Endodermal cell (in vitro differentiated cells): ENCODE measurements at places on chromosomes 13 and 19.

GRCh38 chr13:58119351-58119750, 487.8 kb downstream of the PCDH17 start:
- DNase-seq, result no peak

DNA sequence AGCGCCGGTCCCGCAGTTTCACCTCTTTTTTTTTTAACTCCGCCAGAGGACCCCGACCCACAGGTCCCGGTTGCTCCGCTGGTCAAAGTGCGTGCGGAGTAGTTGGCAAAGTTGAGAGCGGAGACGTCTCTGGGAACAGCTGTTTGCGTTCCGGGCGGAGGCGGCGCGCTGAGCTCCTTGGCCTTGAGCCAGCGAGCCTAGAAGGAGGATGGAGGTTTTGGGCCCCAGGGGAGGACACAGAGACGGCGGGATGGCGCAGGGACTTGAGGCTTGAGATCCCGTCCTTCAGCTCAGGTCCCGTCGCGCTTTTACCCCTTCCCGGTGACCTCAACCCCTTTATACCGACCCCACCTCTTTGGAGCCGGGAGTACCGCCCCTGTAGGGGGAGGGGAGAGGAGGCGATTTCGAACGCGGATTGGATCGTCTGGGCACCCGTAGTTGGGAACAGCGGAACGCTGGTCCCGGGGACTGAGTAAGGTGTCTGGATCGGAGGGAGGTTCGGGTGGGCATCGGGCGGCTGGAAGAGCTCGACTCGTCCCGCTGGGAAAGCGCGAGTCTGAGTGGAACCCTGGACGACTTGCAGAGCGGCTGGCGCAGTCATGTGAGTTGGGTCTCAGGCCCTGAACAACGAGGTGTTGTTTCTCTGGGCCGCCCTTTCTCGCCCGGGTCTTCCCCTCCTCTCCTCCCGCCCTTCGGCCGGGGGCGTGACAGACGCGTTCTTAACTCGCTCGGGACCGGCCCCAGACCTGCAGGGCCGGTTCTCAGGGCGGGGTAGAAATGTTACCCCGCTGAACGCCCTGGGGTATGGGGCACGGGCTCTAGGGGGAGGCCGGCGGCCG, at the start of gene WBP4:
TSS of gene WBP4 (plus strand) at position 435 of the 839 bp plus-strand sequence. CDS start at position 600, 165 bp downstream.
- DNase-seq, result peak; percentile 98

GRCh38 chr13:113897966-113898365, 34.1 kb upstream of the GAS6 start:
- no peak for DNase-seq

GRCh38 chr19:16207490-16208025, 9.8 kb downstream of the AP1M1 start:
- DNase-seq, result no peak

- no peak for DNase-seq
These were observed 199.7 kb downstream of the KATNAL1 start for GRCh38 chr13:30107521-30108136.

GRCh38 chr19:10516064-10516385, 1.2 kb downstream of the S1PR5 start:
- DNase-seq, result no peak

DNA sequence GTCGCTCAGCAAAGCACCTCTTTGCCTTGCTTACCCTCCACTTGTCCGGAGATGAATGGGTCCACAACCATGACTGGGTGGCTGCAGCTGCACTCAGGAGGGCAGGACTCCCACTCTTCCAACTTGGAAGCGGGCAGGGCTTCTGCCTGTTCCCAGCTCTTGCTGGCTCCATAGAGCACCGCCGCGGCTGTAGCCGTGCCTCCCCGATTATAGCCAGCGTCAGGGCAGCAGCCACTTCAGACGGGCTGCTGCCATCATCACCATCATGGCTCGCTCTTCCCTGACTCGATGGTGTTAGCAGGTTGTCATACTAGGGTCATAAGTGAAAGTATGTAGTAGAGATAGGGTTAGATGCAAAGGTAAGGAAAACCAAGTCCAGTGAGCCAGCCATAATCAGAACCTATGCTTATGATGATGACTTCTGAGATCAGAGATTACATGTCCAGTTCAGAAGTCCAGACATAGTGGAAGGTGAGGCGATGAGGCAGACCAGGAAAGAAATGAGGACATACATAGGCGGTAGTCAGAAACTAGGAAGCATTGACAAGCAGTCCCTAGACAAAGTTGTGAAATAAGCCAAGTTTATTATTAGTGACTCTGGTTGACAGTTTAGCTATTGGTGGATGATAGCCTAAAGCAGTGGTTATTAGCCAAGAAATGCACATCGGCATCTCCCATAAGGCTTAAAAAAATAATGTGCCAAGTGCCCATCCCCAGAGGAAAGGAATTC, 4.4 kb upstream of the INTS6 start:
- DNase-seq, result no peak

GRCh38 chr19:3006075-3006767, 22.9 kb downstream of the TLE2 start:
- DNase-seq, result peak; percentile 97

DNA sequence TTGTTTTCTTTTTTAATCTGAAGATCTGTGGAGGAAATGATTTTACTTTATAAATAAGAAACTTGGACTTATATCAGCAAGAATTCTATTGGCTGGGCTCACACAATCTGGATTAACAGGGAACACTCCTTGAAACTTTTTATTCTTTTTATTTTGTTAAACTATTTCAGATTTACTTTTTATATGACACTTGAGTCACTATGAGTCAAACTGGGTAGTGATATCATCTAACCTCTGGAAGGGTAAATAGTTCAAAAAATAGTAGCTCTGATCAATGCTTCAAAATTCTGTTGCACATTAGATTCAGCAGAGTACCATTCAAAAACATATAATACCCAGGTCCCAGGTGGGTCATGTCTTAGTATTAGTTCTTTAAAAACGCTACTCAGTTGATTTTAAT, 55.1 kb upstream of the NBEA start:
- no peak for DNase-seq

GRCh38 chr13:111846391-111847159, 220.4 kb upstream of the SOX1 start:
- peak; percentile 57 for DNase-seq

DNA sequence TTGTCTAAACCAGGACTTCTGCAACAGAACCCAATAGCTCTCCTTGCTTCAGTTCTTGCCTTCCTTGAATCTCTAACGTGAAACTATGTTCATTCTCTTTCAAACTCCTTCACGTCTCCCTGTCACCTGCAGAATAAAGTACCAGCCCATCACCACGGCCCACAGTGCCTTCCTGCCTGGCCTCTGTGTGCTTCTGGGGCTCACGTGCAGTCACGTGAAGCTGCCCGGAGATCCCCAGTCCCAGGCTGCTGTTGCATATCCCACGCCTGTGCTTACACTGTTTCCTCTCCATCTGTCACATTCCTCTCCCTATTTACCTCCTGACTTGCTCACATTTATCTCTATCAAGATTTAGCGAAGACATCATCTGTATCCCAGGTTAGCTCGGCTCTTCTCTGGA, 102.8 kb downstream of the STARD13 start:
- peak; percentile 47 for DNase-seq

DNA sequence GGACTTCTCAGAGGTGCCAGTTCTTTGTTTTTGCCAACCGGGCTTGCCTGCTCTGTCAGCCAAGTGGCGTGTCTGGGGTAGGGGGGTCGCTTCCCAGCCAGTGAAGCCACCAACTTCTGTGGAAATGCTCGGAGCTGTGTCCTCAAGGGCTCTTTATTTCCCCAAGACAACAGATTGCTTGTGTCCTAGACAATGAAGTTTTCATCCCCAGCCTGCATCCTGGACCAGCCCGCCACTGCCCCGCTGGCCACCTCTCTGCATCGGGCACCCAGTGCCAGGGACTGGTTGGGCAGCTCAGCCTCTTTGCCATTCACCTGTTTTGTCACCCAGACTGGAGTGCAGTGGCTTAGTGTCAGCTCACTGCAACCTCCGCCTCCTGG, 3.7 kb downstream of the RAB11B start:
- DNase-seq, result no peak

DNA sequence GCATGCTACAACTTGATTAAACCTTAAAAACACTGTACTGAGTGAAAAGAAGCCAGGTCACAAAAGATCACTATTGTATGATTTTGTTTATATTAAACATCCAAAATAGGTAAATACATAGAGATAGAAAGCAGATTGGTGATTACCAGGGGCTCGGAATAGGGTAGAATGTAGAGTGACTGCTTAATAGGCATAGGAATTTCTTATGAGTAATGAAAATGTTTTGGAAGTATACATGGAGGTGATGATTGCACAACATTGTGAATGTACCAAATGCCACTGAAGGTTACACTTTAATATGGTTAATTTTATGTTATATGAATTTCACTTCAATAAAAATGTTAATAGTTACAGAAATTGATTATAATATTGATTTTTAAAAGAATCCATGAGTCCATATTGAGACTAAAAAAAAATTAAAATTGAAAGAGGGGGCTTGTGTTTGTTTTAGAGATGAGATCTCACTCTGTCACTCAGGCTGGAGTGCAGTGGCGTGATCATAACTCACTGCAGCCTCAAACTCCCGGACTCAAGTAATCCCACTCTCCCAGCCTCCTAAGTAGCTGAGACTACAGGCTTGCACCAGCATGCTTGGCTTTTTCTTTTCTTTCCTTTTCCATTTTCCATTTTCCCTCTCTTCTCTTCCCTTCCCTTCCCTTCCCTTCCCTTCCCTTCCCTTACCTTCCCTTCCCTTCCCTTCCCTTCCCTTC, 85.1 kb downstream of the FNDC3A start:
- DNase-seq, result no peak

- DNase-seq, result no peak
These were observed 64.3 kb downstream of the ZNF66 start for GRCh38 chr19:20840371-20840770.
